ENCODE measurements at places on chromosomes 3 and 15.
A peak's percentile ranks its signal among the peaks of the same experiment; 100 is the strongest.

- DNase-seq: no peak
Observed at GRCh38 chr3:55090291-55090690, 162.4 kb upstream of the LRTM1 start.

GRCh38 chr3:169245631-169246030 lies 417.9 kb downstream of the MECOM start:
- DNase-seq: no peak

DNA sequence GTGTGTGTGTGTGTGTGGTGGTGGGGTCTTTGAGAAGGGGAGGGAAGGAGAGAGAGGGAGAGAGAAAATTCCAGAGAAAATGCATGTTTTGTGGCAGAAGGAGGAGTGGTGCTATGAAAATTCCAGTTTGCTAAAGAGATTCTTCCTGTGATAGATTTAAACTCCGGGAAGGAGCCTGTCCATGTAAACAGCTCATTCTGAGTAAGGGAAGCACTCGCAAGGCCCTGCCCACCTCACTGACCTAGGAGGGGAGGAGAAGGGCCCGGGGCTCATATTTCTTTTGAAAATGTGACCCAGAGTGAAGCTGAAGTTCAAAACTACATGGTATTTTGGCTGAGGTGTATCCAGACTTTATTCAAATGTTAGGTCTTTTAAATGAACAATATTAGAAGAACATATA lies 41.3 kb downstream of the ADAMTSL3 start:
- DNase-seq: no peak

DNA sequence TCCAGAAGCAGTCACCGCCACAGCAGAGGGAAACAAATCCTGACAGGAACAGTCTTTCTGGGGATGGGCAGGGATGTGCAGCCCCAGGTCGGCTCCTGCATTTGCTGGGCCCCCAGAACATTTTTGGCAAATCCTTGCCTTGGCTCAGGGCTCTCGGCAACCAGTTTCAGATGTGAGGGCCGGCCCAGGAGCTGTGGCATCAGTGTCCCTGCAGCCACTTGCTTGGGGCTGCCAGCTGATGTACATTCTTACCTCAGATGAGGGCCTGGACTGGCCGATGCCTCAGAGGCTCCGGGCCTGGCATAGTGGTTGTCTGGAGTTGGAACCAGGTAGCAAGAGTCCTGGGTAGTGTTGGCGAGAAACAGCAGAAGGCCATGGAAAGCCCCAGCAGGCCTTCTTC lies 4.2 kb downstream of the CYB561D2 start:
- no peak for DNase-seq

GRCh38 chr3:4850211-4850927 lies 128.9 kb upstream of the BHLHE40 start:
- no peak for DNase-seq

- DNase-seq: no peak
Observed at GRCh38 chr3:71705681-71706080, 19.5 kb downstream of the EIF4E3 start.

GRCh38 chr3:184662187-184662586 lies 49.7 kb downstream of the MAGEF1 start:
- no peak for DNase-seq

DNA sequence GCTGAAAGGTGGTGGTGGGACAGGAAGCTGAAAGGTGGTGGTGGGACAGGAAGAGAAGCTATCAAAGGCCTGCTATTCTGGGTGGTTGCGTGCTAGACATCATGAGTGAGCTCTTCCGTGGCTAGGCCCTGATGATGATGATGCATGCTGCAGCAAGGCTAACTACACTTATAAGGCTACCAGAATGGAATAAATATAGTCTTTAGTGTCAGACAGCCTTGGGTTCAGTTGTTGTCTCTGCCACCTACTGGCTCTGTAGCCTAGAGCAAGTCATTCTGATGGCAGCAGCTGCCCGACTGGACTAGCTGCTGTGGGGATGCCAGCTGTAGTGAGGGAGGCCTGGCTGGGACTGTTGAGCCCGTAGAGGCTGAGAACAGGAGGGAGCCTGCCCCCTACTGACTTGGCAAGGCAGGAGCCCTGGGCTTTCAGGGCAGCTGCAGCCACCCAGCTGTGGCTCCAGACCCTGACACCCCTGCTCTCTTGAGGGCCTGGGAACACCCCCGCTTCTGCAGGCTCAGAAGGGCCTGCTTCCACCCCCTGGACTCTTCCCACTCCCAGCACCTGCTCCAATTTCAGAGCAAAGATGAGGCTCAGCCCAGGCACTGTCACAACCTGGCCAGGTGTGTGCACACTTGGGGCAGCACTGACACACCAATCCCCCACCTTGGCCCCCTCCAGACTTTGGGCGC lies 21.4 kb upstream of the ZBED2 start:
- no peak for DNase-seq

DNA sequence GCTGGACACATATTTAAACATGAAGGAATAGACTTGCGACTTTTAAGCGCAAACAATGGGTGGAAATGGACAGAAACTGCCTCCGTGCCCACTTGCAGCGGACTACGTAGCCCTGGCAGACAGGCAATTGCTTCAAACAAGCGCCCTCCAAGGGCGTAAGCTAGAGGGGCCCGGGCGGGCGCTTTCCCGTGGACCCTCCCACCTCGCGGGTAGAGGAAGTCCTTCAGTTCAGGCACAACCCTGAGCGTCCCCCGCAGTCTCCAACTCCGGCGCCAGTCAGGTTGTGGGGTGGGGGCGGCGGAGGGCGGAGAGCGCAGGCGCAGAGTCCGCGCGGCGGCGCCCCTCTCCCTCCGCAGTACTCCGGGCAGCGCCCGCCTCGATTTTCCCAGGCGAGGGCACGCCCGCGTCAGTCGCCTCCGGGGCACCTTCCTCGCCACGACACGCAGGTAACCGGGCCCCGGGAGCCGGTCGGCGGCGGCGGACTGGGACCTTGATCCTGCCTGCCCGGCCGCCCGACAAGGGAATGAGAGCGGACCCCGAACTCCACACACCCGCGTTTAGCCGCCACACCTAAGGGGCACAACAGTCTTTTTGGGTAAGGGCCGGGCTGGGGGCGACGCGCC lies at the start of gene SLC35G2:
SLC35G2 (plus strand) TSS at position 358 of the 623 bp plus-strand sequence. CDS start 35,335 bp downstream, outside the sequence.
- DNase-seq: peak; percentile 41

- DNase-seq: no peak
Observed at GRCh38 chr3:163362151-163362550, 1716.1 kb downstream of the SI start.

DNA sequence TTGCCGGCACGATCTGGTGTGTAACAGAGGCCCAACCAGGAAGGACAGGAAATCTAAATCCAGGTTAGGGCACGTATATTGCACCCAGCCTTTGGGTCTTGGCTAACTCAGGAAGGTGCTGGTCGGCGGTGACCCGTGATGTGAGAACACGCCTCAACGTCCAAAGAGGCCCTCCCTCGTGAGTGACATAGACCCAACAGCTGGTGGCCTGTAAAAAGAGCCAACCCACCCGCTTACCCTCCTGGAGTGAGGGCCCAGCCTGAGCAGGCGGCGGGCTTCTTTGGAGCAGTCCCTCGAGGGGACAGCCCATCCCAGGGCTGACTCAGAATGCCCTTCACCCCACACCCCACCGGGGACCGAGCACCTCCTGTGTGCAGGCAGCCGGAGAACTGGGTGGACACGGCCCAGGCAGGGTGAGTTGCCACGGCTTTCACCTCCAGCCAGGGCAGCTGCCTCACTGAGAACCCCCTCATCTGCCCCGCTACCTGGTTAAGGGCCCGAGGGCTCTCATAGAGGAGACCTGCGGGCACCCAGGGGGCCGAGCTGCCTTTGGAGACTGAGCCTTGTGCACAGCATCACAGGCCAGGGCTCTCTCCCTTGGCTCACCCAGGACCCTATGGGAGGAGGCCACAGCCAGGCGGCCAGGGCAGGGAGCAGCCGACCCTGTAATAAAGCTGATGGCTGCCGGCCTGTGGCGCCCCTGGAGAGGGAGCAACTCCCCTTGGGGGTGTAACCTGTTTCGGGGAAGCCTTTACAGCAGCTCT lies 41.8 kb downstream of the ZNF710 start:
- no peak for DNase-seq

GRCh38 chr3:69878254-69878653 lies 121.3 kb upstream of the SAMMSON start:
- no peak for DNase-seq

DNA sequence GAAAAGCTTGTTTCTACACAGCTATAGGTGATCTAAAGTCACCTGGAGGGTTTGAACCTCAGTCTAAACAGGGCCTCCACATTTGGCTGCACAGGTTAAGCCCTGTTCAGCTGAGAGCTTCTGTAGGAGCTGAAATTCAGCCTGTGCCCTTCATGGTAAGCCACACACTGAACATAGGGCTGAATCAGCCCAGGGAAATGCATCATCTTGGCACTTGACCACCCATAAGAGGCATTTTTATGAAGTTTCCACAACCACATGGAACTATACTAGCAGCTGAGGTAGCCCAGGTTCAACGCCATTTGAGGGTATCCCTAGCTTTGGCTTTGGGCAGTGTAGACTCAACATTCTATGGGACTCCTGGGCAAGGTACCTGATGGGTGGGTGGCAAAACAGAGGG lies 126.8 kb downstream of the FAM174B start:
- DNase-seq: no peak

DNA sequence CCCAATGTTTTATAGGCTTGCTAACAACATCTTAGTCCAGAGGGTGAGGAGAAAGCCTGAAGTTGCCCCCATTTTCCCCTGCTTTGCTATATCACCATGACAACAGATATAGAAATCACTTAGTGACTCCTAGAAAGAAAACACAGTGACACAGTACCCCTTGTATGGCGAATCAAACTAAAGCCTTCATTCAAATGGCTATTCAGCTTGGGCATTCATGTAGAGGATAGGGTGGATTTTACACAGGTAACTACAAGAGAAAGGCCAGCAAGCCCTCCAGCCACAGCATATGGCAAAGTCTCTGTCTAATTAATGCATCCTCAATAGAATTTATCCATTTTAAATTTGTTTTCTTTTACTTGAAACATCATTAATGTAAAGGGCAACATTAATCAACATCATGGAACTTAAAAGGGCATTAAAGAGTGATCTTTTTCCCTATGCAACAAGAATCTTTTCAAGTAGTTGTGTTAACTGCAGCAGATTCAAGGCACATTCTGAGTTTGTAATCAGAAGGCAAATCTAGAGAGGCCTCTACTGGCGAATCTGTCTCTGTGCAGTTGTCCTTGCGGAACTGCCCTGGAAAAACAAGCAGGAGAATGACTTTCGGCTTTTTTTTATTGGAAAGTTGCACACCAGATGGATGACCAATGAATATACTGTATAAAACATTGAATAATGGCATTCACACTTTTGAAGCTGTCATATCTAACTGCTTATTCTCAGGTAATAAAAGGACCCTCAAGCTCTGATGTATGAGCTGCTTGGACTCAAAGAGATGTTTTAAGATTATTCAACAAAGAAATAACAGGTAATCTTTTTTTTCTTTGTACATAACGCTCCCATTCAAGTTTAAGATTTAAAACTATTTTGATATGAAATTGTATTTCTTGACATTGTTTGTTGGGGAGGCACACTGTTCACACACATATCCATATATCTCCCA lies 621.7 kb upstream of the AGTR1 start:
- DNase-seq: no peak

- no peak for DNase-seq
Observed at GRCh38 chr3:56836276-56837163, 34.8 kb upstream of the ARHGEF3 start.

- no peak for DNase-seq
Observed at GRCh38 chr3:21508246-21508645, 242.8 kb downstream of the ZNF385D start.

- DNase-seq: no peak
Observed at GRCh38 chr15:69760258-69760845, 307.7 kb downstream of the RPLP1 start.

- DNase-seq: peak; percentile 35
Observed at GRCh38 chr3:16600780-16601536, 4.3 kb downstream of the DAZL start.

DNA sequence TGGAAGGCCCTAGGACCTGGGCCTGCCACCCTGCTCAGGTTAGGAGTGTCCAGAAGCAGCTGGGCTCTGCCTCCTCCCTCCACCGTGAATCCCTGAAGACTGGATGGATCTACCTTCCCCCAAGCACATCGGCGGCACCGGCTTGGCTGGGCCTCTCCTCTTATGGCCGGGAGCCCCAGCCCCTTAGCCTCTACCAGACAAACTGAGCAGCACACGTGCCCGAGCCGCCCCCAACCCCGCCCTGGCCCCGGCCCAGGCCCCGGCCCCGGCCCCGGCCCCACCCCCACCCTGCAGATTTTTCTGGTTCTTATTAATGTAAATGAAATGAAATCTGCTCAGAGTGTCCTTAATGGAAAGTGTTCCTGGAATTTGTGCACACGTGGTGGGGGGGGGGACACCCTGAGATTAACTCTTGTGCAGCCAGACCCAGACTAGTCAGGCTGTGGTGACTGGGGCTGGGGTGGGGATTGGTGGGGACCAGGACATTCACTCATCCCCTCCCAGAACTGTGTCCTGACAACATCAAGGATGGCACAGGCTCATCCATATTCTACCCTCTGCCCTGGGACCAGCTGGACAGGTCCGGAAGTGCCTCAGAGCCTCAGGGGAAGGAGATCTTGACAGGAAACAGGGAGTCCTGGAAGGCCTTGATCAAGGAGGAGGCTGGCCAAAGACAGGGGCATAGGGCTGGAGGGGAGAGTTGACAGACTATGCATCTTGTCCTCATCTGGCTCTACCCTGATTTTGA lies 30.9 kb upstream of the SEMA3F start:
- no peak for DNase-seq

DNA sequence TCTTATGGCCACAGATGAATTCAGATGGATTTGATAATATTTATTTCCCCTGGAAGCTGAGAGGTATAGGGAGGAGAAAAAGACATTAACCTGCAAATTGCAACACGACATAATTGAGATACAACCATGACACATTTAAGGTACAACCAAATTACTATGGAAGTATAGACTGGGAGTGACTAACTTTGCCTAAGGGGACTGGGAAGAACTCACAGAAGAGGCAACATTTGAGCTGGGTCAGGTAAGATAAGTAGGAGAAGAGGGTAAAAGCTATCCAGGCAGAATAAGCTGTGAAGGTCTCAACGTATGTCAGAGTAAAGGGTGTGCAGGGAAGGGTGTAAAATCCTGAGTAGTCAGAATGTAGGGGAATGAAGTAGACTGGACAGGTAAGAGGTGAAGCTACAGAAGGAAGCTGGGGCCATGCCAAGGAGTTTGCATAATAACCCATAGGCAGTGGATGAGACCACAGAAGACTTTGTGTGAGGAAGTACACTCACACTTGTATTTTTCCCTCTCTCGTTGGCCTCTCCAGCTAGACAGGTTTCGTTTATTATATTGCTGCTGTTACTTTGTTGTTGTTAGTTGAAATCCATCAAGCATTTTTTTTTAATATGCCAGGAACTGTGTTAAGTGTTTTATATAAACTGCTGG lies 28.0 kb upstream of the PTX3 start:
- no peak for DNase-seq

DNA sequence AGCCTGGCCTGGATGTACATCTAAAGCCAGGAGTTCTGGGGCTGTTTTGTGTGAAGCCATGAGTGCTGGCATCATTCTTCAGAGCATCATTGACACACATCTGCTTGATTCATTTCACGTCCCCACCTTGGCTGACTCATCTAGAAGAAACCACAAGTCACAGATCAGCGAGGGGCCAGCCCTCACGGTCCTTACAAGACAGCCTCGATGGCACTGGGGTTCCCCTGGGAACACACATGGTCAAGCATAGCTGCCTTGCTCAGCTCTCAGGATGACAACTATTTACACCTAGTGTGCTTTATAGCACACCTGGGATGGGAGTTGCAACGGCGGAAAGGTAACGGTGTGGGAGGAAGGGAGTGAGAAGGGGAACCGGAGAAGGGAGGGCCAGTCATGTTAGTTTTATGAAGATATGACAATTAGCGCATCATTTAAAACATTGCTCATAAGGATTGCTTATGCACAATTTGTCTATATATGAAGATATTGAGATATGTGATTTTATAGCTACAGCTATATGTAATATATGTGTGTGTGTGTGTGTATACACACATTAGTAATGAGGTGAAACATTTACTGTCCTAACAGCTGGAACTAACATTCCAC lies 227.1 kb downstream of the RPLP1 start:
- no peak for DNase-seq

All from amygdala (tissue), 56 donors.